ENCODE measurements at places on chromosomes 3 and 15. TPM values are rescaled to one million over a fixed set of nuclear protein-coding genes. Genes with fewer than 3 reads are reported as not detected.

DNA sequence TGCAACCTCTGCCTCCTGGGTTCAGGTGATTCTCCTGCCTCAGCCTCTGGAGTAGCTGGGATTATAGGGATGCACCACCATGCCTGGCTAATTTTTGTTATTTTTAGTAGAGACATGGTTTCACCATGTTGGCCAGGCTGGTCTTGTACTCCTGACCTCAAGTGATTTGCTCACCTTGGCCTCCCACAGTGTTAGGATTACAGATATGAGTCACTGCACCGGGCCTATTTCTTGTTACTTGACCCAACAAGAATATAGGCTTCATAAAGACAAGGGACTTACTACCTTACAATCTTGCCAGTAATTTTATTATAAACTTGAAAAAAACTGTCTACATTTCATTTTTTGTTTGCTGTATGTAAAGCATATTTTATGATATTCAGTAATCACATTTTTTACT, 21.4 kb upstream of the ZBTB47 start:
- DNase-seq = no peak

GRCh38 chr3:12708584-12709192, 44.8 kb upstream of the RAF1 start:
- peak; percentile 73 for DNase-seq

DNA sequence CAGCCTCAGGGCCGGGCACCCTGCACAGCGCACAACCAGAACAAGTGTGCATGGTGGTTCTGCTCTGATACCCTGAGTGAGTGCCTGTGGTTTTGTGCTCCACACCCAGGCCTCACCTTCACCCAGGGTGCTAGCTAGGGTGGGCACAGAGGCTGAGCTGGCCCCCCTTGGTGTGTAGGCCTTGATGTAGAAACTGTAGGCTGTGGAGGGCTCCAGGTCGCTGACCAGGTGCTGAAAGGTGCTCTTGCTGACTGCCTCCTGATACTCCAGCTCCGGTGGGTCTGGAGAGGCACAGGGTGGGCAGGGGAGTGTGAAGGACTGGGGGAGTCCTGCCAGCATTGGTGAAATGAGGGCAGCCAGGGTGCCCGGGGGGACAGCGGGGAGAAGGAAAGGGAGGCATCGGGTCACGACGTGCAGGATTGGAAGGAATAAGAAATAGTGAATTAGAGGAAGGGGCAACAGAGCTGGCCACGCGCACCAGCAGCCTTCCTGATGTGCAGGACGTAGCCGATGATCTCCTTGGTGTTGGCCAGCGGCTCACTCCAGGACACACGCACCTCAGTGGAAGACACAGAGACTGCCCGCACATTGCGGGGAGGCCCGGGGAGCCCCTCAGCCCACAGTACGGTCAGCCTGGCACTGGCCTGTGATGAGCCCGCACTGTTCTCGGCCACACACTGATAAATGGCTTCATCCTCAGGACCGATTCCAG, 26.6 kb downstream of the RNU5B-1 start:
- no peak for DNase-seq

GRCh38 chr3:102741105-102741504, 306.3 kb downstream of the ZPLD1 start:
- no peak for DNase-seq

DNA sequence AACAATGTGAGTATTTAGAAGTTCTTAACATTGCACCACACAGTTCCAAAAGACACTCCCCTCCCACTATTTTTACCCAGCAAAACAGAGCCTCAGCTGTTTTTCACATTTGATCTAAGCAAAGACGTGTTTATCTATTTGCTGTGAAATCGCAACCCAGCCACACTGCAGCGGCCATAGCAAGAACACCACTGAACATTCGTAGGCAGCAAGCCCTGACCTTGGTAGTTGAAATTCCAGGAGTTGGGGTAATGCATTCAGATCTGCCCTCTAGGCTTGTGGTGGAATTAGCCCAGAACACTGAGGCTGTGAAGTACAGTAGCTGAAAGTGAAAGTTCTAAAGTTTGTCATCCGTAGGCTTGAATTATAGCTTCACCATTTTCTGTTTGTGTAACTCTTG, 17.1 kb upstream of the SLC24A5 start:
- no peak for DNase-seq

DNA sequence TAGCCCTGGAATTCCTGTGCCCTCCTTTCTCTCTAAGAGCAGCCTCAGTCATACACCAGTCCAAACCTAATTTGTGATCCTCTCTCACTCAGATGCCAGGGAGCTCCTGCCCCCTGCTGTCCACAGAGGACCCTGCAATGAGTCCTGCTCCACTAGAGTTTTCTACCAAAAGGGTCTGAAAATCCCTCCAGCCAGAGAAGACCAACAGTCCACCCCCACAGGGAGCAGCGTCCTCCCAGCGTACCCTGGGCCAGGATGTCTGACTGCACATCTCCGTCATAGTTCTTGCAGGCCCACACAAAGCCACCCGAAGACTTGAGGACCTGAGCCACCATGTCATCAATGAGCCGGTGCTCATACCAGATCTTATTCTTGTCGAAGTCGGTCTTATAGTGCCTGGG, 15.4 kb downstream of the IDH2 start:
- no peak for DNase-seq

ACAN gene
- 6.6 TPM for total RNA-seq

SMAD6 gene
- 17.5 TPM for total RNA-seq

Data from testis (tissue), 5 donors.